ENCODE measurements at places on chromosomes 1 and 21.

- DNase-seq, result no peak
These were observed 210.3 kb downstream of the TPR start for GRCh38 chr1:186164773-186165172.

- no peak for DNase-seq
These were observed 608 bp downstream of the PEF1 start for GRCh38 chr1:31643976-31644559.

- DNase-seq, result no peak
These were observed 257.5 kb downstream of the LRRC40 start for GRCh38 chr1:69947837-69948236.

- DNase-seq, result no peak
These were observed 5.5 kb downstream of the SLFNL1 start for GRCh38 chr1:41015897-41016470.

DNA sequence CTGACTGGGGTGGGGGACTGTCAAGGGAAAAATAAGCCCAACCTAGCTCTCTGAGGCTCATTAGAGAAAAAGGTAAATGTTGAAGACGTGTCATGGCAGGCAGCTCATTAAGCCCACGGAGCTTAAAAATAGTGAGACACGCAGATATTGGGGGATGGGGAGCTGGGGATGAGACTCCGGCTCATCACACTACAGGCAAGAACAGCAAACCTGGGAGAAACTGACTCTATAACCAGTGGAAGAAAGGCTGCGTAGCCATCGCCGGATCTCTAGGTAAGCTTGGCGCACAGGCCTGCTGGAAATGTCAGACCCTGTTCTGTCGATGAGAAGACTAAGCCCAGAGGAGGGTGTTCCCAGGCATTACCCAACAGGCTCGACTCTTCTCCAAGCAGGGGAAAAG lies 78.0 kb downstream of the SYT2 start:
- DNase-seq, result no peak

GRCh38 chr1:173038875-173039554 lies 11.7 kb downstream of the TNFSF18 start:
- DNase-seq, result no peak

DNA sequence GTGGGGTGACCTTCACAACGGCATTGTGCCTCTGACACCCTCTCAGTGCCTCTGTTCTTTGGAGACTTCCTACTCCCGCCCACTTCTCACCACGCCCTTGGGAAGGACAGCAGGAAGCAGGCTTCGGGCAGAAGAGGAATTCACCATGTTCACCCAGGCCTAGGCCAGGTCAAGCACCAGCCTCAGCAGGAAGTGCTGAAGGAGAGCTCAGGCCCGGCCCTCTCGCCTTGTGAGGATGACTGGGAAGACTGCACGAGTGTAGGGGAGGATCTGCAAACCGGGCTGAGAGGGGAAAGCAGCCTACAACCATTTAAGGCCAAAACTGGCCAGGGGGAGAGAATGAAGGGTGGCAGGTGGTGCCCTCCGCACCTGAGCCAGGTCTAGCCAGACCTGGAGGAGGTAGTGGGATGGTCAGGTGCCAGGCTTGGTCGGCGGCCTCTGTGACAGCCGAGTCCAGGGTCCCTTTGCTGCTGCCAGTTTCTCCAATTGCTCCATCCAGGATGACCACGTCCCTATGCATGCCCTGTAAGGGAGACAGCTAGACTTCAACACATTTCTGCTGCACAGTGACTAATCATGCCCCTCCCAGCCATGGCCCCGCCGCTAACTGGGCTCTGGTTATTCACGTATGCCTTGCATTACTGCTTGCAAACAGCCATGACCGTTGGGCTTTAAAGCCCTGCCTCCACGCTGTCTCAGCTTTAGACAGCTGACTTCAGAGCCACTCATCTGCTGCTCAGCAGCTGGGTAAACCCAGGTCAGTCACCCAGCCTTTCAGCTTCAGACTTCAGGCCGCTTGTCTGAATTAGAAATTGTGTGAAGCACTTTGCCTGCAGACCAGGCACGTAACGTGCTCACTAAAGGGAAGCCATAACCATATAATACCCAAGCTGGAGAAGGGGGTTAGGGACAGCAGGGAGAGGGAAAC lies 8.9 kb downstream of the MRTO4 start:
- DNase-seq, result no peak

- no peak for DNase-seq
These were observed 89.4 kb downstream of the SDCCAG8 start for GRCh38 chr1:243345205-243345604.

- DNase-seq, result no peak
These were observed 460.1 kb upstream of the RUNX1 start for GRCh38 chr21:35509001-35509704.

GRCh38 chr1:77951328-77951727 lies 27.5 kb downstream of the FUBP1 start:
- no peak for DNase-seq

- DNase-seq, result no peak
These were observed 120.0 kb downstream of the S1PR1 start for GRCh38 chr1:101356604-101357443.

GRCh38 chr1:34406833-34407539 lies 230.3 kb downstream of the C1orf94 start:
- no peak for DNase-seq

DNA sequence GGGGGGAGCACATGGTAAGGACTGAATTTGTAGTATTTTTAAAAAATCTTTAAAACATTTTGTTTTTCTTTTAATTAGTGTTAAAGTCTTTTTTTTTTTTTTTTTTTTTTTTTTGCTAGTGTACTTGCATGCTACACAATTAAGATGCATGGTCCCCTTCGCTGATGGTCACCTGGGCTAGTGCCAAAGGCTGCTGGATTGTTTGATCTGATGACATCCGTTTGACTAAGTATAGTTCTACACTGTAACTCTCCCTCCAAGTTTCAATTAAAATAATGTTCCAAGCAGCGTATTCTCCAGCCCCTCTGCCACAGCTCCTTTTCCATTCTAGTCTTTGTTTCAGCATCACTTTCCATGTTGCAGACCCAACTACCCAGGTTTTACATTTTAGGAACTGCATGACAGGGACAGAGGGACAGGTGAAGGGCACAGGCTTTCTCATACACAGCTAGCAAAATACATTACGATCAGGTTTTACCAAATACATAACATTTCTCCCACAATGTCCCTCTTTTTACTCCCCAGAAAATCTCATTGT lies 852 bp upstream of the RAVER2 start:
- DNase-seq, result no peak

GRCh38 chr1:179476484-179476883 lies 99.3 kb downstream of the NPHS2 start:
- no peak for DNase-seq

DNA sequence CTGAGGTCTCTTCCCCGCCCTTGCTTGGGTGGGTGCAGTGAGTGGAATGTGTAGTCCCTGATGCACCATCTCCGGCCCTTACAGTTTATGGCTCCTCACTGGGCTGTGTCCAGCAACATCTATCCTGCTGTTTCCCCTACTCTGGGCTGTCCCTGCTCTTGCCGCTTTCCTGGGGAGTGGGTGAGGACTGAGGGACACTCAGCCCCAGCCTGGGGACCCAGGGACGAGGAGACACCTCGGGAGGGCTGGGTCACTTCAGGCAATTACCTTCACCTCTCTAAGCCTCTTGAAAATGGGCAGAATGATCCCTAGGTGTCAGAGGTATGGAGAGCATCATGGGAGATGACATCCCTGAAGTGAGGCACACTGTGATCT lies 13.6 kb upstream of the LRP8 start:
- DNase-seq, result no peak

GRCh38 chr1:41305576-41306363 lies 55.5 kb upstream of the FOXO6 start:
- no peak for DNase-seq

DNA sequence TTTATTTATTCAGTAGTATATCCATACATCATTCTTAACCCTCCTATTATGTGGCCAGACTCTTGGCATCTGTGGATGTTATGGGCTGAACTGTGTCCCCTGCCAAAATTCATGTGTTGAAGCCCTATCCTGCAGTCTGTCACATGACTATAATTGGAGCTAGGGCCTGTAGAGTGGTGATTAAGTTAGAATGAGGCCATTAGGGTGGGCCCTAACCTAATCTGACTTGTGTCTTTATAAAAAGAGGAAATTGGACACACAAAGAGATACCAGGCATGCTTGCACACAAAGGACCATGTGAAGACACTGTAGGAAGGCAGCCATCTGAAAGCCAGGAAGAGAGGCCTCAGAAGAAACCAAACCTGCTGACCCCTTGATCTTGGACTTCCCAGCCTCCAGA lies 6.6 kb downstream of the ZMYND12 start:
- no peak for DNase-seq

DNA sequence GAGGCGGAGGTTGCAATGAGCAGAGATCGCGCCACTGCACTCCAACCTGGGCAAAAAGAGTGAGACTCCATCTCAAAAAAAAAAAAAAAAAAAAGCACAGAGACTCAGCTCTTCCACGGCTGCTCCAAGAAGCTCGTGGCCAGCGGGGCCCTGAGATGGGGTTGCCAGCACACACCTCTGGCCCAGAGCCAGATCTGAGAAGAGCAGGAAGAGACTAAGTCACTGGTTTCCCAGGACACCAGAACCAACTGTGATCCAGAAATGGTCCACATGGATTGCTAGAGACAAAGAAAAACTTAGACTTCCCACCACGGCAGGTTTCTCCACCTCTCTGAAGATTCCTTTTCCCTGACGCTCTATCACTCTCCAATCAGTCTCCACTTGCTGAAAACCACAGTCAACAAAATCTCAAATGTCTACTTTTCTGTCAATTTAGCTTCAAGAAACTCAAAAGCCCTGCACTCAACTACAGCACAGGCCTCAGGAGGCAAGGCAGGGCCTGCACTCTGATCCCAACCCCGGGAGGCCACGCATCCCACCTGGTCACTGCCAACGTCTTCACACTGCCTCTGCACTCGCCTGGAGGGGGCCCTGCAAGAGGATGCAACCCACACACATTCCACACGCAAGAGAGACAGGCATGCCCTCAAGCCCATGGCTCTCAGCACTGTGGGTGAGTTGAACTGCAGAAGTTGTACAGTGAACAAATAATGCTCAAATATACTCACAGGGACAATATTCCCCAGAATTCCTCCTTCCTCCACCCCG lies 79.0 kb downstream of the NPHP4 start:
- DNase-seq, result no peak

DNA sequence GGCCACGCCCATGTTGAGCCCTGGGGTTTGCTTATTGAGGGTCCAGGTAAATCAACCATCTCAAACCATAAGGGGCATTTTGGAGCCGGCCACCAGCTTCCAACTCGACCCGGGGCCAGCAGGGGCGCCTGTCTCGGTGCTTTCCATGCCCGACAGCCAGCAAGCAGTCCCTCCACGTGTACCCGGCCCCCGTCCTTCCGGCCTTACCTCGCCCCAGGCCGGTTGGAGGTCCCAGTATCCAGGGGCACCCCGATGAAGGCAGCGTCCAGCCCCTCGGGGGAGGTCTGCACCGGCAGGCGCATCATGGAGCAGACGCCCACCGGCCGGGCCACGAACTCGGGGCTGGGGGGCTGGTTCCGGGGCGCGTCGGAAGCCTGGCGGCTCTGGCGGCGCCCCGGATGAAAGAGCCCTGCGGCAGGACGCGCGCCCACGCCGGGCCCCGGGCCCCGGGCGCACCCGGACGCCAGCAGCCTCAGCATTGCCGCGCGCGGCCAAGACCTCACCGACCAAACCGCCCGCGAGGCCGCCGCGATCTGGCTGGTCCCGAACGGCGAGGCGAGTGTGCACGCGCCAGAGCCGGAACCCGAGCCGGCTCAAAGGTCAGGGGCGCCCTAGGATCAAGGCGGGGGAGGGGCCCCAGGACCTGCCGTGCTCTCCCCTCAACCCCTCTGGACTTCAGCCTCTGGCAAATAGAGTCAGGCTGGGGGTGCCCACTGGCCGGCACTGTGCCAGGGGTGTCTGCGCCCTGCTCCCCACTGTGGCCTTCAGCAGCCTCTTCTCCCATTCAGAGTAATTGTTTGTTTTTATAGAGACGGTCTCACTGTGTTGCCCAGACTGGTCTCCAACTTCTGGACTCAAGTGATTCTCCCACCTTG lies at the start of gene AGMAT:
AGMAT (minus strand) TSS at position 563 of the 875 bp plus-strand sequence; CDS start at position 479, 84 bp downstream.
- DNase-seq, result peak; percentile 33

- no peak for DNase-seq
These were observed 283.4 kb downstream of the PTPRU start for GRCh38 chr1:29519788-29520110.

All from stimulated activated CD4-positive, alpha-beta T cell treated with anti-CD3 and anti-CD28 coated beads, Interleukin-1b, Interleukin-23, amount 100 ng/mL, for 24 hours (primary cell).